Activated CD4-positive, alpha-beta T cell treated with anti-CD3 and anti-CD28 coated beads, Interleukin-2, Interleukin-6, amounts not matched to agents 100 ng/mL and 50 ng/mL, durations not matched to agents 16 hours and 8 hours (primary cell): ENCODE measurements at places on chromosomes 3 and 15.

DNA sequence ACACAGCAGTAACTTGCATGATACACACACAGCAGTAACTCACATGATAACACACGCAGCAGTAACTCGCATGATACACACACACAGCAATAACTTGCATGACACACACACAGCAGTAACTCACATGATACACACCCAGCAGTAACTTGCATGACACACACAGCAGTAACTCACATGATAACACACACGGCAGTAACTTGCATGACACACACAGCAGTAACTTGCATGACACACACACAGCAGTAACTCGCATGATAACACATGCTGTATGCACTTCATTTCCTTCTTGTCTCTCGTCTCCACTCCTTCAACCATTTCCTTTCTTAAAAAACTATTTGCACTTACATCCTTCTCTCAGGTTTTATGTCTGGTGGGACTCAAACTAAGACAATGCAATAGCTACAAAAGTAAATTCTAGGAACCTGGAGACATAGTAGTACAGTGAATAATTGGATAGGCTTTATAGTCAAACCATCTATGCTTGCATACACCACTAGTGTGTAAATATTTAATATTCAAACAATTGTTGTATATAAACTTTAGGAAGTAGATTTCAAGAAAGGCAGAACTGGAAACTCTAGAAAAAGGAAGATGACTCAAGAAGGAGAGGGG, 130.8 kb downstream of the UACA start:
- no peak for DNase-seq

DNA sequence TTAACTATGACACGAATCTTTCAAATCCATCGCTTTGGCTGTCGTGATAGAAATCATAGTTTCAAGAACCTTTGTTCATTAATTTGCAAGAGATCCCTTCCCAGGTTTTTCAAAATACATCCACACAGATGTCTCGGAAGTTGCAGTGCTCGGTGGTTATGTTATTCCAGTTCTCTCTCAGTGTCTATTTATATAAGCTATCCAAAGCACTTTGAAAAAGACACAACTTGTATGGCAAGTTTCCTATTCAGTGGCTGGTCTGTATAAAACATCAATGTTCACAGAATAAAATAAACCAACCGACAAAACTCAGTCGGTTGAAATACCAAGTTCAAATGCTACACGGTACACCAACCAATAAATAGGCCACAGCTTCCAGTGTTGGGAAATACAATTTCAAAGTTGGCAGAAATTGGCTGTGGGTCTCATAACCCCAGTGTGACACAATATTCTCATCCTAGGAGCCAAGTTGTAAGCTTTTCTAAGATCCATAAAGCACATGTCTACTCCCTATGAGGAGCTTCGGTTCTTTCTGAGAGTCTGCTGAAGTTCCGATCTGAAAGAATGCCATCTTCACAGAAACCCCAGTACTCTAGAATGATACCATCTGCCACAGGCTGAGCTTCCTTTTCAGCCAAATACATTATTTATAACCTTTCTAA, 23.7 kb downstream of the SATB1 start:
- DNase-seq = no peak

GRCh38 chr3:195704433-195704999, 16.3 kb upstream of the MUC20 start:
- DNase-seq = no peak

DNA sequence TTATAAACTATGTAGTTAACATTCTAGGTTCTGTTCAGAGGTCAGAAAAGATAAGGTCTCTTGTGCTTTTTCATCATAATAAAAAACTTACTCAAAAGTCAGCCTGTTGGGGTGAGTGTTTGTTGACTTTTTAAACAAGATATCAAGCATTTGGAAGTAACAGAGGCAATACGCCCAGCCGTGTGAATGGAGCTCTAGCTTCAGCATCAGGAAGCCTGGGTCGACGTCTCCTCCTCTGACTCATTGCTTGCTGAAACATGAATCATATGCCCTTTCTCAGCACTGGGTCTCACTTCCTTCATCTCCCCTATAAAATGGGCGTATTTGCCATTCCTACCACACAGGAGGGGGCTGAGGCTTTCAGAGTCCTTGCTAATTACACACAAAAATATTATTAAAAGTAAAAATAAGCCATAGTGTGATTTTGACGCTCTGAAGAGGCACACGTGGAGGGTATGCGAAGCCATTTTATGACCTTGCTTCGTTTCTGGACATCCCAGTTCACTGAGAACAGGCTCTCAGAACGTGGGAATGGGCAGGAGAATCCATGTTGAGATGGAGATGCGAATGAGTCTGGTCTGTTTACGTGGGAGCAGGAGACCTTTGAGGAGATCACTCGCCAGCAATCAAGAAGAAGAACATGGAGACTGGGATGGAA, 220.8 kb upstream of the TPRG1 start:
- DNase-seq = peak; percentile 76

DNA sequence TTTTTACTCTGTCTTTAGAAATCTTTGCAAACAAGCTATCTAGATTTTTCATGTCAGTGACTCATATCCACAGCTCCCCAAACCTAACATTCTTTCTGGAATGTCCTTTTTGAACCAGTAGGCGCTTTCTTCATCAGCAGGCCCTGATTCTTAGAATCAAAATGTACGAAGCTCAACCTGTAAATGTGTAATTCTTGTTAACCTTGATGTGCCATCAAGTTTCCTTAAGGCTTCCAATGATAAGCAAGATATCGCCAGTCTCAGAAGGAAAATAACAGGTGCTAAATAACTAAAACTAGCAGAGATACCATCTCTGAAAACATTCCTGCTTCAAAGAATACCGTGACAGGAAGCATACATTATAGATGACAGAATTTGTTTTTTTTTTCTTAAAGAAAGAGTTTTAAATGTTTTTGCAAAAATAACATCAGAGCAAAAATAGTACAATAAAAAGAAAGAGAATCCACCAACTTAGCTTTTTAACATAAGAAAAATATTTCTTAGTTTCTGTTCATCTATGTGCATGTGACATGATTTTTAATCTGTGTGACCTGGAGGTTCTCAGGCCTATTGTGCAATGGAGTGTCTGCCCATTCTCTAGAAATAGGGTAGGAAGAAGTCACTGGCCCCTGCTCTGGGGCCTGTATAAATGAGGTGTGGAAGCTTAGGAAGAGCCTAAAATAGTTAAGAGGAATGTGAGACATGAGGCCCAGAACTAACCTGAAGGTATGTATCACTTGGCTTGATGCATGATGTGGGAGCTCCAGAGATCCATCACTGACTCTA, 14.7 kb upstream of the SECISBP2L start:
- no peak for DNase-seq

DNA sequence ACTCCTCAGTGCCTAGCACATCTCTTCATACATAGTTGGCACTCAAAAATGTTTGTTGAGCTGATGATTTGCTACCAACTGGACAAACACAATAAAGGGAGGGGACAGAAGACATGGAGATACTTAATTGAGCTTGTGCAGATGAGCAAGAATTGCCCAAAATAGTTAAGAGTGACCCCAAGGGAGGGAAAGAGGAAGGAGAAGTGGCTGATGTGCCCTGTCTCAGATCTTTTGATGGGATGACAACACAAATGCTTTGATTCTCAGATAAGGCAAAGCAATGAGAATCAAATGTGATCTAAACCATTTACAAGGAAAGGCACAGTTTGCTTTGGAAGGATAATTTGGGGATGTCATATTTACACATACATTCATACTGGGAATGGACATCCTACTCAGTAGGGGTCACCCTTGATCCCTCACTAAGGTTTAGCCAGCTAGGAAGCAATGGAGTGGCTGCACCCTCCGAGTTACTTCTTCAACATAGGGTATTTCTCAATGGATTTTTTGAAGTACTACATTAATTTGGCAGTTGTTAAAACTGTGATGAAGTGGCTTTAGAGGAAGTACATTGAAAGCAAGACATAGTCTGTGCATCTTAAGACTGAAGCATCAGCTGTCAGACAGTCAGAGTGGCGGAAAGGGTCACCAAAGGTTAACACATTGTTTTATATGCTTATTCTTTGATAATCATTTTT, 21.9 kb upstream of the SSR3 start:
- DNase-seq = no peak

- DNase-seq = no peak
Observed at GRCh38 chr3:52649461-52650210, 36.1 kb downstream of the PBRM1 start.

DNA sequence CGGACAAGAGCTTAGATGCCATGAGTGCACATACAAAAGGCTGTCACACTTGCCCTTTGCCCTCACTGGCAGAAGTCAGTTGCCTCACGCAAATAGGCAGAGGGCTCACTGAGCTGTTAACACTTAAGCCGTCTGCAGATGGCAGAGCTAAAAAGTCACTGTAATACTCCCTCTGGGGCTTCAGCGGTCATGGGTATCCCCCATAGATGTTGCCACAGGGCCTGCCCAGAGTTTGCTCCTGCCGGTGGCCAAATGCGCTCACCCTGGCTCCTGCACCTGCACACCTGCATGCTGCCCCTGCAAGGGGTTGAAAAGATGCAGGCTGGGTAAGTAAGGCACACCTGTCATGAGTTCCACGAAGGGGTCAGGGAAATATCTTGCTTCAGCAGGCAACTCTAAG, 741.5 kb downstream of the EDEM1 start:
- no peak for DNase-seq

GRCh38 chr15:84950570-84951111, 31.0 kb upstream of the PDE8A start:
- no peak for DNase-seq

GRCh38 chr3:36989005-36989404, 3.9 kb downstream of the EPM2AIP1 start:
- DNase-seq = no peak

DNA sequence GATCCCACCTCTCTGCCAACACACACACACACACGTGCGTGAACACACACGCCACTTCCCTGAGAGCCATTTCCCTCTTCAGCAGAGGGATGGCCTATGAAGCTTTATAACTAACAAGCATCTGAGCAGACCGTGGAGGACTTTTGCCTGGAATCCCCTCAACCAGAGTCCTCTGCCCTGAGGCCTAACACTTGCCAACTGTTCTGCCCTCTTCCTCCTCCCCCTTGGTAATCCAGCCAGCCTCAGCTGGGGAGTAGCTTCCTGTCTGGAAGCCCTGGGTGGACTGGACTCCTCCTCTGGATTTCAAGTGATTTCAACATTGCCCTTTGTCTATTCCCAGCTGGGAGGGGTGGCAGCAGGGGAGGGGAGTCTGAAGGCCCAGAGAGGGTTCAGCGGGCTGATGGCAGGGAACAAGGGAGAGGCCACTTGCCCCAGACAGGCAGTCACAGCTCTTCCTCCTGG, 68.4 kb upstream of the HACD2 start:
- no peak for DNase-seq

DNA sequence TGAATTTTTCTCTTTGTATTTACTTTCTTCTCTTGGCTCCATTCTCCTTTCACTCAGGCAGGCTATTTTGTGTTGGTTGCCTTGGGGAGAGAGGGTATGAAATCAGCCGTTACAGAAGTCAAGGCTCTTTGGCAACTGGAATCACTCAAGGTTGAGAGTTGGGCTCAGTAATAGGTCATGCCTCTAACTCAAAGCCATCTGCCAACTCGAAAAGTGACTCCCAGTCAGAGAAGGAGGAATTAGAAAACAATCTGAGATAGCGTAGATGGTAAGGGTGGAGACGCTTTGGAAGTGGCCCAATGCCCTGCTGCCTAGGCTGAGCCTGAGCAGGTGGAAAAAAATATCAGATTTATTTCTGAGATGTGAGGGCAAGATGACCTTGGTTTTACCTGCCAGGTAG, 205.7 kb upstream of the ST8SIA2 start:
- DNase-seq = no peak

- DNase-seq = no peak
Observed at GRCh38 chr15:72964135-72964534, 88.1 kb upstream of the NEO1 start.

DNA sequence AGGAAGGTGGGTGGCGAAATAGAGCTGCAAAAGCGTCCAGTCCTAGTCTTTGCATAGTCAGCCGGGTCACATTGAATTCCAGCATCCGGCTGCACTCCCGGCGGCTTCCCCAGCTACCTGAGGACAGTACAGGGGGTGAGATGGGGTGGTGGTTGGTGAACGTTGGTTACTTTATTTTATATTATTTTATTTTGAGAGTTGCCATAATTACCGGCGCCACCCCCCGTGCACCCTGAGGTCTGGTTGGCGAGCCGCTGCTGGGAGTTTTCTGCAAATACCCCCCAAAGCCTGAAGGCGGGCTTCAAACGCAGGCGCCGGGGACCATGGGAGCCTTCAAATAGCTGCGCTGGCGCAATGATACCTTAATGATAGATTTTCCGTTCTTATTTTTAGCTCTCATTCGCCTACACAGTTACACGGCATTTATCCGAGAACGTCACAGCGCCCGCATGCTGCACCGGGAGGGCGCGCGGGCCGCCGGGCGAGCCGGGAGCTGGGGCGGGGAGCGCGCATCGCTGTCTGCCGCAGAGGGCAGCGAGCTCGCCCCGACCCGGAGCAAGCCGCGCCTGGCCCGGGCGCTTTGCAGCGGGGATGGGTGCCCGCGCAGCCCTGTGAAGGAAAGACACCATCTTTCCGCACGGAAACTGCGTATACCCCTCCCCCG, 756 bp upstream of the RASGRF1 start:
- DNase-seq = no peak

DNA sequence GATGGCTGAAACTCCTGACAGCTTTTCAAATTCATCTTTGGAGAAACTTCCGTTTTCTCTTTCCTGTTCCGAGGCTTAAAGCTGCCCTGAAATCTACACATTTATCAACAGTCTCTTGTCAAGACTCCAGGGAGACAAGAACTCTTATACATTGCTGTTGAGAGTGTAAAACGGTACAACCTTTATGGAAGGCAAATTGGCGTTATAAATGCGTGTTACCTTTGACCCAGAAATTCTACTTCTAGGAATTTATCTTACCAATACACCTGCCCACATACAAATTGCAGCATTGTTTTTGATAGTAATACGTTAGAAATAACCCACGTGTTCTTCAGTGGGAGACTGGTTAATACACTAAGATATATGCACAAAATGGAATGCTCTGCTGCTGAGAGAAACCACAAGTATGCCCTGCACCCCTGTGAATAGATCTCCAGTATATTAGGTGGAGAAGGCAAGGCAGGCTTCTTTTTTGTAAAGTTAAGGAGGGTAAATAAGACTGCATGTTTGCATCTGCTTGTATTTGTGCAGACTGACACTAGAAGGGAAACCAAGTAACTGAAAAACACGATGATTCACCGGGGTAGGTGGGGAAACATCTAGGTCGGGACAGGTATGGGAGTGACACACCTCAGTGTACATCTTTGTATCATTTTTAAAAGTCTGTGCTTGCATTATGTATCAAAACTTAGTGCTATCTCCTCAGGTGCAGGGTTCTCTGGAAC, 97.5 kb downstream of the IGF1R start:
- no peak for DNase-seq

DNA sequence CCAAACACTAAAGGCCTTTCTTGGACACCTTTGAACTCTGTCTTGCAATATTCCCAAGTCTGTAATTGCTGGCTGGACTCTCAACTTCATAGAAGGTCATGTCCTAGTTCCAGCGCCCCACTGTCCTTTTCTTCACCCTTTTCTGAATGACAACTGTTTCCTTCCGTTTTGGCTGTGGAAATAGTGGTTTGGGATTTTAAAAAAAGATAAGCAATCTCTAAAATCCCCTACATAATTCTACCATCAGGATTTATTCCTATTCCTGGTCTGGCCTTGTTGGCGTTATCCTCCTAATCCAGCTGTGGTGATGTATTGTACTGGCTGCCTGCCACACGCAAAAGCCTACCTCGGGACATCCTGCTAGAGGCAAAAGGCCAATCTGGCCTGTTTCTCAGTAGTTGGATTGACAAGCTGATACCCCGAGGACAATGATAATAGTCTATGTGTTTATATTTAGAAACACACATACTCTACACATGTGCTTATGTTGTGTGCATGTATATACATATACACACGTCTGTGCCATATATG, 440.3 kb upstream of the DPH6 start:
- no peak for DNase-seq
